EH (cell line): ENCODE measurements at places on chromosomes 16 and 17.

DNA sequence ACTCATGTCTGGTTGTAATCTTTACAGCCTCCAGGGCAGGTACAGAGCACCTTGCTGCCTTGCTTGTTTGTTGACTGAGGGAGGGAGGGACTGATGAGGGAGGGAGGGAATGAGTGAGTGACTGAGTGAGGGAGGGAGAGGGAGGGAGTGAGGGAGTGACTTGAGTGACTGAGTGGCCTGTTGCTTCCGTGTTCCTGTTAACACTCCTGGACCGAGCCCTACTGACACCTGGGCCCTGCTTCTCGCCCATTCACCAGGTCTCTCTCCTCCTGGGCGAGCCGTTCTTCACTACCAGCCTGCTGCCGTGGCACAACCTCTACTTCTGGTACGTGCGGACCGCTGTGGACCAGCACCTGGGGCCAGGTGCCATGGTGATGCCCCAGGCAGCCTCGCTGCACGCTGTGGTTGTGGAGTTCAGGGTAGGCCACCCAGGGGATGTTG lies 41.2 kb downstream of the PRMT7 start:
- DNase-seq = no peak

DNA sequence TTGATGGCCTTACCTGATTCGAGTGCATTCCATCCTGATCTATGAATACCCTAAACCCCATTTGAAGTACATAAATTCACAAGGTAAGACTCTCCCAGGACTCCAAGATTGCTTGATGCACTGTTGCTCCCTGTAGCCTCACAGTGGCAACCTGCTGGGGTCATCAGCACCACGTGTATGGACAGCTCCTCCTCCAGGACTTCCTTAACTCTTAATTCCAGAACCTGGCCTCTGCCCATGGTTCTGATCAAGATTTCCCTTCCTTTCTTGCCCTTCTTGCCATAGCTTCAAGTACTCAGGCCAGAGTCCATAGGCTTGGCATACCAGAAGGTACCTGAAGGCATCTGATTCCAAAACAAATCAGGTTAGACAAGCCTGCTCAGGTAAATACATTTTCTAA lies 34.0 kb upstream of the NLK start:
- DNase-seq = peak; percentile 79

DNA sequence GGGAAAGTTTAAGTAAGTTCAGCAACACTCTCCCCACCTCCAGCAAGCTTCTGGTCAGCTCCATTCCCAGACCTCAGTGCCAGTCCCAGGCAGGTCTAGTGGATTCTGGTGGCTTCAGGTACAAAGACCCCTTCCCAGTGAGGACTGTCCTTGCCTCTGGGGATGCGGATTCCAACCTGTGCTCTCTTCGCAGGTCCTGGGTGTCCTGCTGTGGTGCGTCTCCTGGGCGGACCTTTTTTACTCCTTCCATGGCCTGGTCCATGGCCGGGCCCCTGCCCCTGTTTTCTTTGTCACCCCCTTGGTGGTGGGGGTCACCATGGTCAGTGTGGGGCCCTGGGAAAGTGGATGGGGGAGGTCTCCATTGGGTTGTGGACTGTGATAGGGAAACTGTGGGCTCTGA lies 21.8 kb downstream of the ABCC3 start:
- DNase-seq = no peak

- DNase-seq = peak; percentile 71
Observed at GRCh38 chr17:13740686-13741085, 139.0 kb upstream of the HS3ST3A1 start.

DNA sequence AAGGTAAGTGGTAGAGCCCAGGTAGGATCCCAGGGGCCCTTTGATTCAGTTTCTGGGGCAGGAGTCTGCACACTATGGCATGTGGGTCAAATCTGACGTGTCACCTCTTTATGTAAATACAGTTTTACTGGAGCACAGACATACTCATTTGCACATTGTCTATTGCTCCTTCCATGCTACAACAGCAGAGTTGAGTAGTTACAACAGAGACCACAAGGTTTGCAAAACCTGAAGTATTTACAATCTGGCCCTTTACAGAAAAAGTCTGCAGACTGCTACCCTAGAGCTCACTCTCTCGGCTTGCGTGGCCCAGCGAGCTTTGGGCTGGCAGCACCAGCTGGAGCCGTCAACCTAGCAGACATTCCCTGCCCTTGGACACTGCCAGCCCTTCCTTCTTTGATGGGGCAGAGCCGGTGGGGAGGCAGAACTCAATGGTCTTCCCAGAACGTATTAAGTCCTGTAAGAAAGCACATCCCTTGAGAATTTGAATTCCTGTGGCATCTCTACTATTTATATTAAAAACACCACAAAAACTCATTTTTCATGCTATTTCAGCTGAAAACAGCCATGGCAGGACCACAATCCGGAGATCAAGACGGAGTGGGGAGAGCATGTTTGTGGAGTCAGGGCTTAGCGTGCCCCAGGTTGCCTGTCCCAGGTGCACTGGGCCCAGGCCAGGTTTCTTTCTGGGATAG lies 133.1 kb upstream of the NUDT7 start:
- no peak for DNase-seq

DNA sequence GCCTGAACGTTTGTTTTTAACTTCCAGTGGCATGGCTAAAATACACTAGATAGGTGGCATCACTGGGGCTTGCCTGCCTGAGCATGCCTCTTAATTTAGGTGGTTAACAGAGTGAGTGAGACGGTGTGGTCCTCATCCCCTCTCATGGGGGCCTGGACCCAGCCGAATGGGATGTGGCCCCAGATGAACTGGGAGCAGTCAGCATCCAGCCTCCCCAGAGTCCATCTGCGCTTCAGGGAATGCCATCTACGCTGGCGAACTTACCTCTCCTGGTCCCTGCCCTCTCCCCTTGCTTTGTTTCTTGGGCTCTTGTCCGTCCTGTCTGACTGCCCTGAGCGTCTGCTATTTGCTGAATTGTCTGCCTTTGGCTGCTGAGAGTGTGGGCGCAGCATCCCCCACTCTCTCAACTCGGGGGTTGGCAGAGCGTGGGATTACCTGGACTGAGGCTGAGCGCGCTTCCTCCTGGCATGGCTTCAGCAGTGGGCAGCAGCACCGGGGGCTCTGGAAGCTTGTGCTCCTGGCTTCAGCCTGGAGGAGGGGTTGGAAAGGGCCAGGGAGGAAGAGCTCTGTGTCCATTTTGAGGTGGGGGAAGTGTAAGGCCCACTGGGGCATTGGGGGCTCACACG lies 2.1 kb downstream of the RAB40C start:
- no peak for DNase-seq

GRCh38 chr17:74748279-74748528 lies 224 bp upstream of the NHERF1 start:
- no peak for DNase-seq

GRCh38 chr16:8645831-8646230 lies 24.3 kb downstream of the METTL22 start:
- DNase-seq = no peak

GRCh38 chr16:1834096-1834495 lies 7.1 kb downstream of the FAHD1 start:
- no peak for DNase-seq

- DNase-seq = no peak
Observed at GRCh38 chr17:65023791-65024190, 32.7 kb downstream of the GNA13 start.

DNA sequence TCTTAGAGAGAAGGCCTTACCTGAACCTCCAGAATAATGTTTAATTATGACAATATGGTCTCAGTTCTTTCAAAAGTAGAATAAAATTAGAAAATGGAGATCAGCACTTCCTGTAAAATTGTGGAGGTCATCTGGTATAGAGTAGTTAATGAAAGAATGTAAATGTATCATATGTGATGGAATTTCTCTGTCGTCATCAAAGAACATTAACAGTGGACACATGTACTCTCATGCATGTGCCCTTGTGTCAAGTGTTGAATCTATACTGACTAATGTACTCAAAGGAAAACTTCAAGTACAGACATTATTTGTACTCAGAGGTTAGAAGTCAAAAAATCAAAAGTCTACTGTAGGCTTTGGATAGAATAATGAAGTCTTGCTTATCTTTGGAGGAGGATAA lies 129.2 kb upstream of the MYOCD start:
- DNase-seq = peak; percentile 74

GRCh38 chr16:23968176-23968575 lies 132.4 kb downstream of the PRKCB start:
- no peak for DNase-seq

DNA sequence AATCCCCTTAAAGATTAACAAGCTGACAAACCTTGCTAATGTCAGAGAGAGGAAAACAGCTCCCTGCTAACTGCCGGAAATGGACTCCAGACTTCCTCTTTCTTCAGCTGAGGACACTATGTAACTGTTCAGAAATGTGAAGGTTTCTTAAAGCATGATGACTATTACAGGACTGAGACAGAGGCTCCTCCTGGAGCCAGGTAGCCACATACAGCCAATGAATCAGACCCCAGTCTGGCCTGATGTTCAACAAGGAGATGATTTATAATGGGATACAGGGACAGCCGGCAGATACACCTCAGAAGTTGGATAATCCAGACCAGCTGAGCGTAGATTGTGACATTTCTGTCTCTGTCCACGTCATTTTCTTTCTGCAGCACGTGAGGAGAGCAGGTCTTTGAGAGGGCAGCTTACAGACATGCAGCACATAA lies 216.2 kb downstream of the HS3ST3A1 start:
- DNase-seq = peak; percentile 21

GRCh38 chr17:901191-901950 lies 78.2 kb downstream of the NXN start:
- peak; percentile 77 for DNase-seq

DNA sequence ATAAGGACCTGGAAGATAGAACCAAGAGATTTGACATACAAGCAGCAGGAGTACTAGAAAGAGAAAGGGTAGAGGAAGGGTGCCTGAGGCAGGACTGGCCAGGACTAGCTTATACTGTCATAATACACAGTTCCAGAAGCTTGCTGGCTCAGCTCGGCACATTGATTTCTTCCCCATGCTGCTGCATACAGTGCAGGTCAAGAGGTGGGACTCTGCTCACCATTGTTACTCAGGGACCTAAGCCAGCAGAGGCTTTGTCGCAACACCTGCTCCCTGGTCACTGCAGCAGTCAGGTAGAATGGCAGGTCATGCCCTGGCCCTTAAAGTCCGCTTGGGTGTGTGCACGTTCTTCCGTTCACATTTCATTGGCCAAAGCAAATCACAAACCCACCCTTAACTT lies 32.8 kb downstream of the LDHD start:
- no peak for DNase-seq

GRCh38 chr16:57846078-57846697 lies 43.9 kb upstream of the KIFC3 start:
- DNase-seq = no peak

- DNase-seq = no peak
Observed at GRCh38 chr16:85360323-85361277, 248.3 kb upstream of the CIBAR2 start.

DNA sequence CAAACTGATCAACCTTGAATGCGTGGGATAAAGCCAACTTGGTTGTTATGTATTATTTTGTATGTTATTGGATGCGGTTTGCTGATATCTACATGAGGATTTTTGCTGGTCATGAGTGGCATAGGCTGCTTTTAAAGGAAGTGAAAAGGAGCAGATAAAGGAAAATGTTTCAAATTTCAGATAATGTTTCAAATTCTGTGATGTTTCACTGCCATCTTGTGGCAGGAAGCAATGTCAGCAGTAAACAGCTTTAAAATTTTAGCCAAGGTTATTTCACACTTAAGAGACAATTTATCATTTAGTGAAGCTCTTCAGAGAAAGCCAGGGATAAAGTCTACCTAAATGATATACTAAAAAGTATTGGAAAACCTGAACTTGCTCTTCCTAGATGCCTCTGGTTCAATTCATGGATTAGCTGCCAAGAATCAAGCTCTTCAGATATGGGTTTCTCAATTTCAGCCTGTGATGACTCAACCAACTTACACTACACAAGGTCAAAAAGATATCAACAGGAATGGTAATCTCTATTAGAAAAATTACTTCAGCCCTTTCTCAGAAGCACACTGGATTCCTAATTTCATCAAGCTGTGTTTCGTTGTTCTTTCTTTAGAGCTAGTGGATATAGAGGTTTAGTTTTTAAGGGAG lies 136.0 kb upstream of the C17orf78 start:
- DNase-seq = peak; percentile 44

GRCh38 chr16:966035-966434 lies 4.7 kb downstream of the LMF1 start:
- DNase-seq = no peak

- peak; percentile 89 for DNase-seq
Observed at GRCh38 chr17:2214929-2215615, 88.5 kb downstream of the SMG6 start.

DNA sequence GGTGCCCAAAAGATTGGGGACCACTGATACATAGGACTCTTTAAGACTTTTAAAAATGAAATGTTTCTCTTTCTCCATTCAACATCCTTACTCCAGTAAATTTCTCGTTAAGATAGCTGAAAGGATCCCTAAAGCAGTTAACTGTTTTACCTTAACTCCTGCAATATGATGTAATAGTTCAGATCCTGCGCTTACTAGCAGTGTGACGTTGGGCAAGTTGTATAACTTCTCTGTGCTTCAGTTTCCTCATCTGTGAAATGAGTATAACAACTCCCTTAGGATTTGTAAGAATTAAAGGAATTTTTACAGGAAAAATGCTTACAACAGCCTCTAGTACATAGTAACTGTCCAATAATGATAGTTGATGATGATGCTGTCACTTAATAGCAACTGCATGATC lies 158.9 kb downstream of the TANC2 start:
- DNase-seq = no peak

DNA sequence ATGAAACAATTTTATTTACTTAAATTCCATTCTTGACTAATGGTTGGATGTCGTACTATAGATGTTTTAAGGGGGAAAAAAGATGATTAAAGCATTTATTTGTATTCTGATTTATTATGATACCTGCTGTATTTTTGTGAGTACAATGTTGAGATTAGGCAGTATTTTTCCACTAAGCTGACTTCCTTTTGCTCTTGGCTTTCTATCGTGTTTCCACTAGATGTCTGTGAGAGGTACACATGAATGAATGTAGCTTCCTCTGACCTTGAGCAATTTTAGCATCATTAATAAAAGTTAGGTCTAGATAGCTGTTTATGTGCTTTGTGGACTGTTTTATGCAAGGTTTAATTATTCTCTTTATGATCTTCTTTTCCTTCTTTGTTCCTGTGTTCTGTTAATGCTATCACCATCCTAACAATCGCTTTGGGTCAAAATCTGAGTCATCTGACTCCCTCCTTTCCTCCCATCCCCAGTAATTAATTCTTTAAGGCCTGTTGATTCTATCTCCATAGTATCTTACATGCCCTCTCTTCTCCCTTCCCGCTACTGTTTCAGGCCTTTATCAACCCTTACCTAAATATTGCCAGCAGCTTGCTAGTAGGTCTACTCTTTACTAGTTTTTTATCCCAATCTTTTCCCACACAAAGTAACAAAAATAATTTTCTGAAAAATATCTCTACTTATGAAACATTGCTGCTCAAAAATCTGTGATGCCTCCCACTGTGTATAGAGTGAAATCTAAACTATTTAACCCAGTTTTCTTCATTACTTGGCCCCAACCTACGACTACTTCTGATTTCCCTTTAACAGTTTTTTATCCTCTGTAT lies 76.0 kb downstream of the VMP1 start:
- DNase-seq = peak; percentile 87

DNA sequence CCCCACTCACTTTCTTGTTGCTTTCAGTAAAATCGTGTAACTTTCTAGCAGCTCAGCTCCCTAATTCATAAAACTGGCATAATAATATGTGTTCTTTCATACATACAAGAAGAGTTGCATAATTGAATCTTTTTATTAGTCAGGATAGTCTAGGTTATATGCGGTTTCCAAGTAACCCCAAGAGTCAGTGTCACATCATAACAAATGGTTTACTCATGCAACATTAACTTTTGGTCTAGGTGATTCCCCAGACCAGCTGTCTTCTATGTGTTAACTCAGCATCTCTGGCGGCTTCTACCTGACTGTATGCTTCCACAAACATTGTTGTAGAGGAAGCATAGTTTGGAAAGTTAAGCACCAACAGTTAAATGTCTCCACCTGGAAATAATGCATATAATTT lies 1000.4 kb downstream of the CDH11 start:
- peak; percentile 55 for DNase-seq
